ENCODE measurements at places on chromosomes 13 and 19. TPM values are rescaled to one million over a fixed set of nuclear protein-coding genes. Genes with fewer than 3 reads are reported as not detected.

DNA sequence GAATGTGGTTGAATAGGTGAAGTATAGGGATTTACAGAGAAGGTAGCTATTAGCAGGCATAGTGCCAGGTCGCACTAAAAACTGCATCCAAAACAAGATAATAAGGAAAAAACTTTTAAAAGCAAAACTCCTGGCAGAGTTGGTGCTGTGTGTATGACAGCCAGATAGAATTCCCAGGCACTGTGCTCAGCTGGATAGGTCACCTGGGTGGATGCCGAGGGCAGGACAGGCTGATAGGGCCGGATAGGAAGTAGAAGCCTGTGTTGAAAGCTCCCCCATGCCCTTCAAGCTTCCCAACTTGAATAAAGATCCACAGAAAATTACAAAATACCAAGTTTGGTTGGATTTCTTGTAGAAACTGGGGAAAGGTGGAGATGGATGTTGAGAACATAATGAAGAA is 48.9 kb upstream of the TDRD3 start:
- no peak for DNase-seq

DNA sequence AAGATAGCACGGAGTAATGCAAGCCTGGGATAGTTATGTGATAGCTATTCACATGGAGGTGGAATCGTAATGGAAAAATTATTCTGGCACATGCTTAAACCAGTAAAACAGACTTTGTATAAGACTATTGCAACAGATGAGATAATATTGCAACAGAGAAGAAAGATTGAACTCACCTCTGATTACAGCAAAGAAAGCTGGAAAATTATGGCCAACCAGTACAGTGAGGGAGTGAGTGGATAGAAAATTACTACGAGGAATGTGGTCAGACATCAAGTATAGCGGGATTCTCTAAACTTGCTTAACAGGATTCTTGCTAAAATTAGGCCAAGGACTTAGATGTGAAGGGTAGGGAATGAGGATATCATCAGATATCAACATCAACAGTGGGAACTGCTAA is 397.6 kb upstream of the KLHL1 start:
- DNase-seq, result no peak

- DNase-seq, result no peak
Measured at GRCh38 chr13:95060014-95060519, 241.2 kb downstream of the ABCC4 start.

DNA sequence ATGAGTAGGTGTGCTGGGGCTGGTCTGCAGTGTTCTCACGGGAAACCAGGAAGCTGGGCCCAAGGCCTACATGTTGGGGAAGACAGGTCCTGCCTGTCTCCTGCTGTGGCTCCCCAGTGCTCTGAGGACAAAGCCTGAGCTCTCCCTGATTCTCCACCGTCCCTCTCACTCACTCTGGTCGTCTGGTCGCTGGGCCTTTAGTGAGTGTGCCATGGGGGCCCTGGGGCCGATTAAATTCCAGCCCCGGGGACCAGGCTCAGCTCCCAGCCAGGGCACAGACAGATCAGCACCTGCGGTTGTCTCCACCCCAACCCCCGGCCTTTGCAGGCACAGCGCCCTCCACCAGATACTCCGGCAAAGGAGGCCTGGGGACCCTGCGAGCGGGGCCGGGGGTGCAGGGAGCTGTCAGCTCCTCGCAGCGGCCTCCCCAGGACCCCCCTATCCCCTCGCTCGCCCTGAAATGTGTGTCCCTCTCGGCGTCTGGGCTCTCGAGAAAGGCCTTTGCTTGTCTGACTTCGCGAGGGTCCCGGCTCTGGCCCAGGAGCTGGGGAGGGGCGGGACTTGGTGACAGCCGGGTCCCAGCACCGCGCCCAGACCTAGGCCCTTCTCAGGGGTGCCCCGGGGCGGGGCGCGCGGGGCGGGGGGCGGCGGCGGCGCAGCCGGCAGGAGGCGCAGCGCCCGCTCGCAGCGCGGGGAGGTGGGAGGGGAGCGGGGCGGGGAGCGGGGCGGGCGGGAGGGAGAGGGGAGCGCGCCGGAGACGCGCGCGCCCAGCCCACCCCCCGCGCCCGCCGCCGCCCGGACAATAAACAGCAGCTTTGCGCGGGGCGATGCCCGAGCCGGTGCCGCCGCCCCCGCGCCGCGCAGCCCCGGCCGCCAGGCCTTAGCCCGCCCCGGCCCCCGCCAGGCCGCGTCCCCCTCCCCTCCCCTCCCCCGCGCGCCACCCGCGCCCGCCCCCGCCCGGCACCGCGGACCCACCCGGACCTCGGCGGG is at the start of gene PALM:
TSS of gene PALM (plus strand) at position 782 of the 990 bp plus-strand sequence. CDS start 212 bp downstream, outside the sequence.
- DNase-seq, result peak; percentile 80

GRCh38 chr19:43461303-43461702 is 4.1 kb downstream of the LYPD3 start:
- no peak for DNase-seq

DNA sequence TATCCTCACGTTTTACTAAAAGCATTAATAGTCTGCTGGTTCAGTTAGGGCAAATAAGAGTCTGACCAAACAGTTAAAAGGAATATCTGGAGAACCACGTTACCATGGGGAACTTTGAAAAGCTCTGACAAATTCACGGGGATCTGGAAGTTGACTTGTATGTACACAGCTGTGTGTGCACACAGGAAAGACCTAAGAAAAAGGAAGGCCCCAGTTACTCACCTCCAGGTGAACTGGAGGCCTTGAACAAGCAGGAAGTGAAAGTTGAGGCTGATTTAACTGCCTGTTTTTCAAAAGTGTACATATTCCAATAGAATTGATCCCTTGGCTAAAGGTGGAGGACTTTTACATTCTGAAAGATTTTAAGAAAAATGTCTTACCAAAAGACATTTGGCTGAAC is 1891.6 kb upstream of the PCDH20 start:
- no peak for DNase-seq

DNA sequence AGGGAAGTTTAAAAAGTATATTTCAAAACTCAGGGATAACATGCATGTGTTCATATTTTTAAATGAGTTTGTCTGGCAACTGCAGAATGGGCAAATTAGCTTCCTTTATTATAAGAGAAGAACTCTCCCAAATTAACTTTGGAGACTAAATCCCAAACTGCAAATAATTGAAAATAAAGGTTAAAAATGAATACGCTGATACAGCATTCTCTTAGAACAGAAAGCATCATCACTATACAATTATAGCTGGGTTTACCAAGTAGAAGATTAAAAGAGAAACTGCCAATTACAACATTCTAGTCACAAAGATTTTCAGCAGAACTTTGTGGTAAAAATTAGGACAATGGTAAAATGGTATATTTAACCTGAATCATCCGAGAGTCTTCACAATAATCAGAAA is 73.3 kb downstream of the OLFM4 start:
- DNase-seq, result no peak

GRCh38 chr13:40456397-40456953 is 210.0 kb downstream of the FOXO1 start:
- peak; percentile 26 for DNase-seq

GRCh38 chr19:4800591-4801081 is 9.1 kb downstream of the FEM1A start:
- DNase-seq, result no peak

GRCh38 chr19:29277102-29277501 is 64.2 kb upstream of the UQCRFS1 start:
- DNase-seq, result peak; percentile 46

GRCh38 chr13:75945841-75946482 is 309.8 kb downstream of the LMO7 start:
- DNase-seq, result no peak

GRCh38 chr13:40666933-40667621 is 636 bp upstream of the FOXO1 start:
- peak; percentile 84 for DNase-seq

- DNase-seq, result peak; percentile 98
Measured at GRCh38 chr19:2540646-2541454, 64.9 kb downstream of the GADD45B start.

DNA sequence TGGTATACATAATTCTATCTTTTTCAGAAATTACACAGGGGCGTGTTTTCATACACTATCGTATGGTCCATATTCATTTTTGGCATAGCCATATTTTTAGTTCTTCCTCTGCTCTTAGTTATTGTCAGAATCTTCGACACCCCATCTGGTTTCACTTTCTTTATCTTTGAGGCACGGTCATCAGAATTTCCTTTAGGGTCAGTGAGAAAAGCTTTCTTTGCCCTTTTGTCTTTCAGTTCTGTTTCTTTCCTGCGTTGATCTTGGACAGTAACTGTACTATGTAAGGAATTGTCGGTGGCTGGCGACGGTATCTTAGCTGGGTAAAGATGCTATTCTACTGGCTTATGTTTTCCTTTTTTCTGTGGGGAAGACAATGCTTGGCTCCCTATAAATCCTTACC is 10.6 kb upstream of the KIR2DL4 start:
- no peak for DNase-seq

DNA sequence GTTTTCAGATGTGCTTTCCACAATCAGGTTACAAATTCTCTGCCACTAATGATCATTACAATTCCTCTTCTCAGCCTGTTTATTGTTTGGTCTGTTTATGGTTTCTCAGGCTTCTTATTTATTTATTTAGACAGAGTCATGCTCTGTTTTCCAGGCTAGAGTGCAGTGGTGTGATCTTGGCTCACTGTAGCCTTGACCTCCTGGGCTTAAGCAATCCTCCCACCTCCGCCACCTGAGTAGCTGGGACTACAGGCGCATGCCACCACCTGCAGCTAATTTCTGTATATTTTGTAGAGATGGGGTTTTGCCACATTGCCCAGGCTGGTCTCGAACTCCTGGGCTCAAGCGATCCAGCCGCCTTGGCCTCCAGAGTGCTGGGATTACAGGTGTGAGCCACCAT is 2.1 kb upstream of the ZSCAN5A start:
- DNase-seq, result no peak

DNA sequence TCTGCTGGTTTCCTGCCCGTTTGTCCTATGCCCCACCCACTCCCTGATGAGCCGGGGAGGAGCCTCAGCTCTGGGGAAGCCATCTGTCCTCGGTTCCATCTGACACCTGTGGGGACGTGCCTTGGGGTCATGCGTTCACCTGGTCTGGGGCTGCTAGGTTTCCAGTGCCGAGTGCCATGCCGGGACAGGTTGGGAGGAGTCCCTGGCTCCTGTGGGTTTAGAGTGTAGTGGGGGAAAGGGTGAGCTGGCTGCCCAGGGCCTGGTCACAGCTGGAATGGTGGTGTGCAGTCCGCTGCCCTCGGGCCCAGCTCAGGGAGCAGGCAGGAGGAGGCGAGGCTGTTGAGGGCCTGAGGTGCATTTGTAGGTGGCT is 2.5 kb downstream of the KDM4B start:
- no peak for DNase-seq

- DNase-seq, result no peak
Measured at GRCh38 chr19:52935434-52935833, 12.2 kb upstream of the ZNF888 start.

GRCh38 chr13:80121038-80121437 is 219.9 kb downstream of the SPRY2 start:
- DNase-seq, result no peak

- no peak for DNase-seq
Measured at GRCh38 chr13:78762825-78763224, 103.9 kb upstream of the OBI1 start.

GRCh38 chr13:110379905-110380341 is 72.8 kb downstream of the COL4A2 start:
- peak; percentile 5 for DNase-seq

GRCh38 chr19:29477831-29478577 is 47.8 kb upstream of the VSTM2B start:
- no peak for DNase-seq

DNA sequence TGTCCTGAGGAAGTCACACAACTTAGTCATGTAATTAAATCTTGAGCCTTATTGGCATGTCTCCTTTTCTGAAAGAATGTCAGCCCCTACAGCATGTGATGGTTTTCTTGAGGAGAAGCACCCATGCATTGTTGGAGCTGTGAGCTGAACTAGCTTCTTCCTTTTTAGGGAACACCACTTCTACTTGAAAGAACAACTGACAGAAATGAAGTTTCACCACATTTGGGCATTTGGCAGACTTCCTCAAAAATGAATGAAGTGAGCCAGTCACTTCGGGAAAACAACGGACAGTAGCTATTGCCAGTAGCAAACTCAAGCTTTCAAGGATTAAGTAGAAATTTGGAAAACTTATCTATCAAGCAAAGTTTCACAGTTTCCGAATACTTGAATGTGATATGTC is 1351.3 kb downstream of the EFNB2 start:
- DNase-seq, result no peak

GRCh38 chr13:48656608-48657007 is 2.9 kb downstream of the CYSLTR2 start:
- DNase-seq, result peak; percentile 50

DNA sequence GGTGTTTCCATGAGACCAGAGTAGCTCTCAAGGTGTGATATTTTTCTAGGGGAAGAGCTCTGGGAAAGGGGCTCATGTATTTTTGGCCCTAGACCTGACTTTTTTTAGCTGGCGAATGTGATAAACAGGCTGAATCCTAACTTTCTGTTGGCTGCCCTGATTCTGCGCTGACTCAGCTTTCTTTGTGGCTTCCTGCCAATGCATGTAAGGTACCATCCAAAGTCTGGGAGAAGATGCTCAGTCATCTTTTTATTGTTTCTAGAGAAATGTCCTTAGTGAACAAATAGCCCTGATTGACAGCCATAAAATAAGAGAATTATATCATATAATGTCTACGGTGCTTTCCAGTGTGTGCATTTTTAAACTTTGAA is 113.6 kb upstream of the MBNL2 start:
- DNase-seq, result no peak

Gene ZNF835
- total RNA-seq, result not detected

Gene FAAP24
- total RNA-seq, result 4.4 TPM

Gene ADAMTSL5
- 0.13 TPM for total RNA-seq

Gene TPTE2
- total RNA-seq, result 0.17 TPM

Gene CEACAM20
- total RNA-seq, result not detected

Gene LILRB4
- not detected for total RNA-seq

Gene OLFM4
- total RNA-seq, result not detected

Gene ATP4A
- total RNA-seq, result not detected

Gene ADGRE2
- 0.34 TPM for total RNA-seq

Gene CAPS
- total RNA-seq, result 2.2 TPM

Gene ZNF700
- total RNA-seq, result 18.3 TPM

Gene ERVV-1
- total RNA-seq, result not detected

Measured in neural progenitor cell (in vitro differentiated cells).